ENCODE measurements at places on chromosomes 4 and X. TPM values are rescaled to one million over a fixed set of nuclear protein-coding genes. Genes with fewer than 3 reads are reported as not detected.

Gene NEXMIF
- total RNA-seq = not detected

Gene GCNA
- total RNA-seq = 1.2 TPM

Gene PABPC1L2A
- total RNA-seq = not detected

Gene FAM9B
- total RNA-seq = not detected

Gene BRS3
- total RNA-seq = not detected

Gene SLC26A1
- total RNA-seq = 0.31 TPM

Gene MTTP
- total RNA-seq = not detected

Gene LNX1
- not detected for total RNA-seq

Gene STPG2
- total RNA-seq = not detected

Gene HSD17B13
- 0.10 TPM for total RNA-seq

Gene ADH1A
- not detected for total RNA-seq

Gene PCDH11X
- not detected for total RNA-seq

Data from A549 treated with CpdA at 1 μM for 4 hours (cell line).